ENCODE measurements at places on chromosomes 5 and 9.

DNA sequence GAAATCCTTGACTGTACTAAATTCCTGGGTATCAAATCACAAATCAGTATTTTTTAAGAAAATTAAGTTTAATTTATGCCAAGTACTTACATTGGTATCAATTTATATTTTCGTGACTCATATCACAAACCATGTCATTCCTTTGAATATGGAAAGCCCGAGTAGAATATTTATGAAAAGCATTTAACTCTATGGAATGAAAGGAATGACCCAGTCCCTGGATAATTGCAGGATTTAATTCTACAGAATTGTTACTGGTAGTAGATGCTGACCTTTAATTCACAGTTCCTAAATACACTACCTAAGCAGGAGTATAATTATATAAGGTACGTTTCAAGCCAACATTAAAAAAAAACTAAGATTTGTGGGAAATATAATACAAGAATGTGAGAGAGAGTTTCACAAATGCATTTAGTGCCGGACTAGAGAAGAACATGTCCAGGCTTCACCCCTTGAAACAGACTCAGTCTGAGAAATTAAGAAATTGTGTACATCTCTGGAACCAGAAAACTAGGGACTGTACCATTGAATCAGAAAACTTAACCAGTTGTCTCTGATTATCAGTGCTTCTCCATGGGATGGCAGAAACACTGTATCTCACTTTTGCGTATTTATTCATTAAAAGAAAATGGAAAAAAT, 28.5 kb upstream of the PLPPR1 start:
- DNase-seq = no peak

DNA sequence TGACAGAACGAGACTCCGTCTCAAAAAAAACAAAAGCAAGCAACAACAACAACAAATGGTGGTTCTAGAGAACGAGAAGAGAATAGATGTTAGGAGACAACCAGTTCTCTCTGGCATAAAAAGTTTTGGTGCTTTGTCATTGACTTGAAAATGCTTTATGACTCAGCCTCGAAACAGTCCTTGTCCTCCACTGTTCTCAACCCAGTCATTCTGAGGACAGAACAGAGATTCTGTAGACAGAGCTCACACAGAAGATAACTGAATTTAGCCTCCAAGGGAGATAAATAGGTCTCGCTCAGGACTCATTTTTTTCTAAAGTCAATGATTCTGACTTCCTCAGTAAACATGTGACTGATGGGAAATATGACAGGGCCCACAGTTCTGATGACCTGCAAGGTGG, 76.0 kb upstream of the FSTL4 start:
- DNase-seq = no peak

- DNase-seq = no peak
Measured at GRCh38 chr5:135950611-135951010, 4.2 kb downstream of the LECT2 start.

DNA sequence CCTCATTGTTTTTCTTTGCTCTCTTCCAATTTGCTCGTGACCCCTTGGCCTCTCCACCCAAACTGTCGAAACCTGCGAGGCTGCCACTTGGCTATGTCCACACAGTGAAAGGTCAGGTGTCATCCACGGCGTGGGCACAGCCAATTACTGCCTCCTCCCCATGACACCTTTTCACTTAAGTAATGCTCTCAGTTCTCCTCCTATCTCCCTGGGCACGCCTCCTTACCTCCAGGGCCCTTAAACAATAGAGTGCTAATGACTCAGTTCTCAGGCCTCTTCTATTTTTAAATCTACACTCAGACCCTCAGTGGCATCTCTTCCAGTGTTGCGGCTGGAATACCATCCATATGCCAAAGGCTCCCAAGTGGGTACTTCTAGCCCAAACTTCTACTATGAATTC, 256.8 kb downstream of the ROR2 start:
- no peak for DNase-seq

- no peak for DNase-seq
Measured at GRCh38 chr9:106981396-106982287, 118.7 kb downstream of the ZNF462 start.

GRCh38 chr9:70883056-70883455, 238.4 kb downstream of the TRPM3 start:
- no peak for DNase-seq

Data from stimulated activated naive CD4-positive, alpha-beta T cell treated with Interleukin-2 at 50 U/mL for 16 hours (primary cell).